ENCODE measurements at places on chromosomes 3 and 15. TPM values are rescaled to one million over a fixed set of nuclear protein-coding genes. Genes with fewer than 3 reads are reported as not detected.

- H3K4me3 ChIP-seq: no peak overlapping the region
- no peak for DNase-seq
Observed at GRCh38 chr3:155737844-155738460, 6.9 kb downstream of the PLCH1 start.

DNA sequence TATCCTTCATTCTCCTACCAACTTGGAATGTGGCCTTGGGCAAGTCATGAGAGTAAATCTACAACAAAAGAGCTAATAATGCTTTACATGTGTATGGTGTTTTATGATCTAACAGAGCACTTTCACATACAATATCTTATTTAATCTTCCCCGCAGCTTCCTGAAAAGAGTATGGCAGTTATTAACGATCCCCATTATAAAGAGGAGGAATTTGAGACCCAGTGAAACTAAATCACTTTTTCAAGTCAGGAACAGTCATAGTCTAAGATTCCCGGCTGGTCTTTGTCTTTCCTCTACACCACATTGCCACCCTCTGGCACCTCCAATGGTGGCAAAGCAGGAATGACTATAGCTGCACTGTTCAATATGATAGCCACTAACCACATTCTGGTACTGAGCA, 69.7 kb upstream of the CMSS1 start:
- no peak overlapping the region for H3K27ac ChIP-seq
- H3K4me3 ChIP-seq: no peak overlapping the region
- no peak for DNase-seq

- no peak overlapping the region for H3K27ac ChIP-seq
- H3K36me3 ChIP-seq: no peaks in the 10 kb centered on the region
- peaks cover 8% of the 10 kb centered on the region for H3K4me1 ChIP-seq
- peaks cover 39% of the 10 kb centered on the region for H3K27me3 ChIP-seq
Observed at GRCh38 chr3:69542089-69542804, 156.4 kb upstream of the FRMD4B start.

DNA sequence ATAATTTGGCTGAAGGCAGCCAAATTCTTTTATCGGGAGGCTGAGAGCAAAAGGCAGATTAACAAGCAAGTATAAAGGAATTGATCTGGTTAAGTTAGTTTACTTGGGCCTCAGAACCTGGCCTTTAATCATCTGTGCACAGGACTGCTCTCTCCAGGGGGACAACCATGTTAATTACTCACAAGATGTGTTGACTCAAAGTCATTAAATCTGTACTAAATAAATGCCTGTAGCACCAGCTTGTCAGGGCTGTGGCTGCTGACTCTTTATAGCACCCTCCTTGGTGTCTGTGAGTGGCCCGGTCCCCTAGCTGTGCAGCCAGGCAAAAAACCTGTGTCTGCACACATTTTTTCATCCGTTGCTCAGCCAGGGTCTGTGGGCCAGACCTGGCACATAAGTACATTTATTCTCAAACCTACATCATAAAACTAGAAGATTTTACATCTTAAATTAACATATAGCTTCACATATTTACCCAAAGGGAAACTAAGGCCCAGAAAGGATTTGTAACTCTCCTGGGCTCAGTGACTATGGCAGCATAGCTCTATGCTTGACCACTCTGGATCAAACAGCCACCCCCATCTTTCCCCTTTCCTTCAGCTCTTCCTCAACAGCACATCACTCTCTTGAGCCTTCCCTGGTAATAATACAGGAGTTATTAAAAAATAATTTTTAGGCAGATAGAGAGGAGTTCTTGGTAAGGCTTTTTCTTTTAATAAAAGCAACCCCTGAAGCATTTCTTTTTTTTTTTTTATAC, 51.4 kb downstream of the NCEH1 start:
- peaks cover 5% of the 10 kb centered on the region for H3K4me1 ChIP-seq
- no peak for DNase-seq
- no peaks in the 10 kb centered on the region for H3K36me3 ChIP-seq
- H3K27ac ChIP-seq: no peak overlapping the region

The ATOSA gene
- 13.1 TPM for total RNA-seq
